Mesendoderm (in vitro differentiated cells): ENCODE measurements at places on chromosomes 2 and 18.

DNA sequence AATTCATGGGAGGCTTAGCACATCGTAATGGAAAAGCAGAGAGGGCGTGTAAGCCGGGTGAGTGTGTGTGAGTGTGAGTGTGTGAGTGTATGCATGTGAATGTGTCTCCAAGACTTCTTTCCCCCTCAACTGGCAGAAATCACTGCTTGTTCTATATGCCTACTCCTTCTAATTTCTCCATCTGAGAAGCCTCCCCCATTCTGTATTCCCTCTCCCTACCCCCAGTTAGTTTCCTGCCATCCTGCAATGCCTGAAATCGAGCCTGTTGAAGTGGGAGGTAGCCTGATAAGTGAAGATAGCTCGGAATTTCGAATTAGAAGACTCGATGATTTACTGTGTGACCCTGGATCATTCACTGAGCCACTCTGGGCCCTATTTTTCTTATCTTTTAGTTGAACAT lies 30.0 kb upstream of the YWHAQ start:
- H3K27me3 ChIP-seq, result no peaks in the 10 kb centered on the region
- DNase-seq, result no peak
- H3K4me1 ChIP-seq, result no peaks in the 10 kb centered on the region
- H3K36me3 ChIP-seq, result no peaks in the 10 kb centered on the region

- no peak overlapping the region for H3K27ac ChIP-seq
- H3K27me3 ChIP-seq, result no peaks in the 10 kb centered on the region
- H3K36me3 ChIP-seq, result no peaks in the 10 kb centered on the region
- no peak for DNase-seq
- no peaks in the 10 kb centered on the region for H3K4me1 ChIP-seq
- H3K4me3 ChIP-seq, result no peak overlapping the region
Measured at GRCh38 chr2:112839407-112840067, 3.0 kb upstream of the IL1B start.

GRCh38 chr2:23944976-23945375 lies 4.7 kb downstream of the UBXN2A start:
- H3K4me3 ChIP-seq, result no peak overlapping the region
- DNase-seq, result peak; percentile 25
- H3K27ac ChIP-seq, result no peak overlapping the region
- H3K4me1 ChIP-seq, result no peaks in the 10 kb centered on the region
- H3K27me3 ChIP-seq, result no peaks in the 10 kb centered on the region
- no peaks in the 10 kb centered on the region for H3K36me3 ChIP-seq

DNA sequence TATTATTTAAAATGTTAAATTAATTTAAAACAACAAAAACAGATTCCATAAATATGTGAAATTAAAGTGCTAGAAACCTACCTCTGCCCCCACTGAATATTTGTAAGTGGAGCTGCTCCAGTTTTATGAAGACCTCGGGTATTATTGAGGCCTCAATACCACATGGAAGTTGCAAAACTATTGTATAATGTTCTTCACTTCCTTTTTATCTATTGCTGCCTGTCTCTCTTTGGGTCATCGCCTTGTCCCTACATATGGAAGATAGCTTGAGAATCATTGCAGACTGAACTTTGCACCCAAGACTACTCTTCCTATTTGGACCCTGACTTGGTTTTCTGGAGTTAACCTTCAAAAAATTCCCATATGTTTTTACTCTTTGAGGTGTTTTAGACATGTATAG lies 212.1 kb upstream of the NETO1 start:
- no peaks in the 10 kb centered on the region for H3K27me3 ChIP-seq
- no peak for DNase-seq
- H3K36me3 ChIP-seq, result no peaks in the 10 kb centered on the region
- H3K27ac ChIP-seq, result no peak overlapping the region
- H3K4me3 ChIP-seq, result no peak overlapping the region

DNA sequence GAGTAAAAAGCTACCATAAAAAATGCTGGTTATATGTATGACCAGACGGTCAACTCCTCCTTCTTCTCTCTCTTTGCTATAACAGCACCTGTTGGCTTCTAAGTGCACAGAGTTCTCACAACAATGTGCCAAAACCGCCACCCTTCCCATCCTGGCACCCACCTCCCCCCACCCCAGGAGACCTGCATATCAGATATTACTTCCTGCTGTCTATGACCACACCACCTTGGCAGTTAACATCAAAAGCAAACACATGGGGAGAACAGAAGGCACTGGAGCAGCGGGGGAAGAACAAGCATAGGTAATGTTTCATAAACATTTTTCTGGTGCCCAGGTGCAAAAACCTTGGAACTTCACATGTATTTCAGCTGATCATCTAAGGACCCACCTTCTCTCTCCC lies 15.5 kb downstream of the SPRED2 start:
- no peak overlapping the region for H3K27ac ChIP-seq
- H3K36me3 ChIP-seq, result no peaks in the 10 kb centered on the region
- no peaks in the 10 kb centered on the region for H3K27me3 ChIP-seq
- peaks cover 31% of the 10 kb centered on the region for H3K4me1 ChIP-seq

- H3K27ac ChIP-seq, result no peak overlapping the region
- no peaks in the 10 kb centered on the region for H3K4me1 ChIP-seq
- H3K4me3 ChIP-seq, result no peak overlapping the region
- no peaks in the 10 kb centered on the region for H3K36me3 ChIP-seq
- no peaks in the 10 kb centered on the region for H3K27me3 ChIP-seq
- no peak for DNase-seq
Measured at GRCh38 chr2:71888751-71889445, 258.8 kb downstream of the CYP26B1 start.

DNA sequence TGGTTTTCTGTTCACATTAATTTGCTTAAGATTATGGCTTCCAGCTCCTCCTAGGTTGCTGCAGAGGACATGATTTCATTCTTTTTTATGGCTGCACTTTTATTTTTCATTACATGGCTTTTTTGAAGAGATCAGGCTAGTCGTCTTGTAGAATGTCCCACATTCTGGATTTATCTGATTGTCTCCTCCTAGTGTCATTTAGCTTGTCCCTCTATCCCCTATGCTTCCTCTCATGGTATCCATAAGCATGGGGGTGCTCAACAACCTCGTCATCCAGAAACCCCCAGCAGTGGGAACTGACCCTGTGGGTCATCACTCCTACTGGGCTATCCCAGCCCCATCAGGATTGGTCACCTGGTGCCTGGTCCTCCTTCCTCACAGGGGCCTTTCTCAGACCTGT lies 49.6 kb downstream of the SERTAD2 start:
- H3K27me3 ChIP-seq, result no peaks in the 10 kb centered on the region
- H3K36me3 ChIP-seq, result no peaks in the 10 kb centered on the region
- H3K4me3 ChIP-seq, result no peak overlapping the region
- DNase-seq, result no peak
- no peaks in the 10 kb centered on the region for H3K4me1 ChIP-seq
- H3K27ac ChIP-seq, result no peak overlapping the region

- no peaks in the 10 kb centered on the region for H3K27me3 ChIP-seq
- no peak for DNase-seq
- H3K27ac ChIP-seq, result no peak overlapping the region
- no peaks in the 10 kb centered on the region for H3K36me3 ChIP-seq
- H3K4me3 ChIP-seq, result no peak overlapping the region
- peaks cover 9% of the 10 kb centered on the region for H3K4me1 ChIP-seq
Measured at GRCh38 chr2:74817304-74817675, 16.6 kb upstream of the HK2 start.

DNA sequence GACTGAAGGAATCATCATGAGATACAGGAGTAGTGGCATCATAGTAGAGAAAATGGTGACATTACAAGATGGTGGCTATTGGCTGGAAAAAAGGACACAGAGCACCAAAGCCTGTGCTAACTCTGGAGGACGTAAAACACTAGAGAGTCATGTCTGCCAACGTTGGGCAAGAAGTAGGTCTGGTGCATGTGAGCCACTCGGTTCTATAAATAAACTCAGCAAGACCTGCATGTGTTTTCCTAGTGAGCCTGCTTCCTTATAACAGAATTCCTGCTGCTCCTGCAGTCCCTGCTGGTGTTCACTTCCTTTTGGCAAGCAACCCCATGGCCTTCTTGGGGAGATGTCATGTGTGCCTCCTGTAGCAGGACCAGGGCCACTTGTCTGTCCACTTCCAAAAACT lies 325.2 kb downstream of the OSR1 start:
- H3K4me1 ChIP-seq, result no peaks in the 10 kb centered on the region
- no peaks in the 10 kb centered on the region for H3K27me3 ChIP-seq
- no peak overlapping the region for H3K4me3 ChIP-seq
- H3K27ac ChIP-seq, result no peak overlapping the region
- H3K36me3 ChIP-seq, result no peaks in the 10 kb centered on the region
